Activated naive CD4-positive, alpha-beta T cell treated with anti-CD3 and anti-CD28 coated beads for 36 hours (primary cell): ENCODE measurements at places on chromosomes 7 and 10.

GRCh38 chr7:103993551-103993950, 4.1 kb upstream of the RELN start:
- H3K4me3 ChIP-seq: no peak overlapping the region
- peaks cover 9% of the 10 kb centered on the region for H3K4me1 ChIP-seq
- DNase-seq: no peak
- H3K36me3 ChIP-seq: no peaks in the 10 kb centered on the region
- peaks cover 17% of the 10 kb centered on the region for H3K27me3 ChIP-seq
- no peak overlapping the region for H3K27ac ChIP-seq

DNA sequence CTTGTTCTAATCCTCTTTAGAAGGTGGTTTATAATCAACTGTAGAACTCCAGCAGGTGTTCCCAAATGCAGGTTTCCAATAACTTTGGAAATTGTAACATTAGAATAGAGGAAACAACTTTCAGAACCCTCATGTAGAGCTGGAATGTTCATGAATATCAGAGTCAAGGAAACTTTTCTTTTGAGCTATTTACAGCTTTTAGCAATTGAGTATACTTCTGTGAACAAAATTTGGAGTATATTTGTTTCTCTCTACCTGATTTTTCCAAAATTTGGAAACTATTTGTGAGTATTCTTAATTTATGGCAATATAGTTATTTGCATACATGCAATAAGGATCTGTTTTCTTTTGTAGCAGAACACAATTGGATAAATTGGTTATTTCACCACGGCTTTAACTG, 2.8 kb upstream of the CFAP43 start:
- H3K4me3 ChIP-seq: no peak overlapping the region
- peaks cover 13% of the 10 kb centered on the region for H3K27me3 ChIP-seq
- DNase-seq: no peak

DNA sequence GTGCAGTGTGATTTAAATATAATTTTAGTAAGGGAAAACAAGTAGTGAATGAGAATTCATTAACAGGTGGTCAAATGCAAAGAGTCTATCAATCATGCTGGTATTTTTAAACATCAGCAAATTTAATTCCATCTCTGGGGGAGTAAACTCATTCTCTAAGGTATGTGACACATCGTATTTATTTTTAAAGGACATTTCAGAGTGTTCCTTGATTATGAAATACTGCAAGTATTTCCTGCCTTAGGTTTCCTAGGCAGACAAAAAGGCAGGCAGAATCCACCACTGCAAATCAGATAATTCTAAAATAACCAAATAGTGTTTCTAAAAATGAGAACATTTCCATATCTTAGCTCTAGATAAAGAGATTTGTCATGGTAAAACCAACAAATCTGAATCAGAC, 193.8 kb downstream of the LRRTM3 start:
- no peak overlapping the region for H3K27ac ChIP-seq
- no peaks in the 10 kb centered on the region for H3K4me1 ChIP-seq
- H3K36me3 ChIP-seq: no peaks in the 10 kb centered on the region
- DNase-seq: no peak

DNA sequence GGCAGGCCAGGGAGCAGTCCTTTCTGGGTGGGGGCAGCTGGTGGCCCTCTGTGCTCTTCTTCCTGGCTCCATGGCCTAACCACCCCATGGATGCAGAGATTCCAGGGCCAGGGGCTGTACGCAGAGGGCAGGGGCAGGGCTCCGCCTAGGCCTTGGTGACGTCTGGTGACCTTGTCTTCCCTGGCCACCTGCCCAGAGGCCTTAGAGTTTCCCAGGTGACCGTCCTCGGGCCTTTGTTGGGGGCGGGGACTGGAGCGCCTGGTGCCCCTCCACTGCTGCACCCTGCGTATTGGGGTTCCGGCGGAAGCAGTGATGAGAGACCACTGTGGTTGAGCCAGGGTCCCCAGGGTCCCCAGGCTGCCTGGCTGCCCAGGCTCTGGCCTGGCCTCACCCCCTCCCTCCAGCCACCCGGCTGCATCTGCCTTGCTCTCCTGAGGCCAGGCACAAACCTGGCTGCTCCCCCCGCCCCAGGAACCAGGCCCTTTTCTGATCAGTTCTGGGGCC, 10.3 kb downstream of the PWWP2B start:
- H3K27me3 ChIP-seq: no peaks in the 10 kb centered on the region
- H3K36me3 ChIP-seq: peaks cover 5% of the 10 kb centered on the region
- peaks cover 15% of the 10 kb centered on the region for H3K4me1 ChIP-seq
- no peak for DNase-seq

GRCh38 chr10:49055221-49055849, 60.0 kb downstream of the VSTM4 start:
- H3K4me3 ChIP-seq: no peak overlapping the region
- no peak for DNase-seq
- H3K4me1 ChIP-seq: no peaks in the 10 kb centered on the region

DNA sequence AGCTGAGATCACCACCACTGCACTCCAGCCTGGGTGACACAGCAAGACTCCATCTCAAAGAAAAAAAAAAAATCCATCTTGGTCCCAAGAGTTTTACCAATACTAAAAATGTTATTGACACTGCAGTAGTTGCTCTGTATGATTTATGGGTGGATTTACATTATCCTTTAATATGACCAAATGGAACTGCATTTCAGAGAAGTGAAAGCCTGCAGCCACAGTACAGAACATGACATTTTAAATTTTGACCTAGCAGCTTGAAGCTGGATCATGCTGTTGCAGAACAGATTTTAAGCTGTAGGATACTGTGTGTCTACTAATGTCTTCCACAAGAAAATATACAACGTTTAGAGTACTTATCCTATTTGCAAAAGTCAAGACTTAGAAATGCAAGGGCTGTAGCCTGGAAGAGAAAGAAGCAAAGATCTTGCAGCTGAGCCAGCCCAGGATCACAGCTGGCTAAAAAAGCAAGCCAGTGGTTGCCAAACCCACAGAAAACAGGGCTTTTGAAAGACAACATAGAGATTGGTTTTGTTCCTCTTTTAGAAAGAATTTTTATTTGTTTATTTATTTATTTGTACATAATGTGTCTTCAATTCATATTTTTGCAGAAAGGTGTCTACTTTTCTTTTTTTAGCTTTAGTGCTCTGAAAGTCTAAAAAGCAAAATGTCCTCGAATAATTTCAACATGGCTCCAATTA, 55.2 kb upstream of the WNT16 start:
- H3K4me1 ChIP-seq: peaks cover 8% of the 10 kb centered on the region
- no peak overlapping the region for H3K27ac ChIP-seq
- DNase-seq: no peak
- no peak overlapping the region for H3K4me3 ChIP-seq
- no peaks in the 10 kb centered on the region for H3K36me3 ChIP-seq

- H3K36me3 ChIP-seq: no peaks in the 10 kb centered on the region
- no peak for DNase-seq
- H3K27ac ChIP-seq: no peak overlapping the region
- peaks cover 10% of the 10 kb centered on the region for H3K4me1 ChIP-seq
These were observed 80.5 kb downstream of the TBXAS1 start for GRCh38 chr7:139909379-139910050.

GRCh38 chr10:72340510-72341261, 14.0 kb downstream of the DNAJB12 start:
- peak overlapping the region; percentile 18 for H3K27ac ChIP-seq
- DNase-seq: peak; percentile 84
- H3K4me1 ChIP-seq: peaks cover 24% of the 10 kb centered on the region
- peaks cover 20% of the 10 kb centered on the region for H3K36me3 ChIP-seq
- no peak overlapping the region for H3K4me3 ChIP-seq
- no peaks in the 10 kb centered on the region for H3K27me3 ChIP-seq

DNA sequence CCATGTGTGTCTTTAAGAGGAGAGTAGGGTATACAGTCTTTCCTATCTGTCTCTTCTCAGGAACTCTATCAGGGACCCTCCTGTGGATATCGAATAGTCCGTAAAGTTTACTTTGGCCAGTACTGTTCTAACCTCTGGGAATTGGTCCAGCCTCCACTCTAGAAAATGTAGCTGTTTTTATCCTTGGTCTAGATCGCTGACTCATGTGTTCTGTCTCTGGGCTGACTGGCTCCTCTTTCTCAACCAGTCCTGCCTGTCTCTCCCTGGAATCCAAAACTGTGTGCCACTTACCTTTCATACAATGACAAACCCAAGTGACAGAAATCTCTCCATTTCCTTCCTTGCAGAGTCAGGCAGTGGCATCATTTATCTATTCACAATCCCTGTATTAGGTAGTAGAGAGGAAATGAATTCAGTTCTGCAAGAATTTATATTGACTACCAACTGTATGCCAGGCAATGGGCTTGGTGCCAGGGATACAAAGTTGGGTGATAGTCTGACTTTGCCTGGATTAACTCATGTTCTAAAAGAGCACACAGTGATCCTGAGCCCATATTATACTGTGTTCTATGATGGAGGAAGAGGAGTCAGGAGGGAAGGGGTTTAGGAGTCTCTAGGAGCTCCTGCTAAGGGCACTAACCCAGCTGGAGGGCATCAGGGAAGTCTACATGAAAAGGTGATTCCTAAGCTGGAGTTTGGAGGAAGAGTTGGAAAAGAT, 232.7 kb downstream of the LRMDA start:
- no peak for DNase-seq
- no peak overlapping the region for H3K27ac ChIP-seq
- H3K4me1 ChIP-seq: no peaks in the 10 kb centered on the region
- peaks cover 9% of the 10 kb centered on the region for H3K27me3 ChIP-seq
- no peaks in the 10 kb centered on the region for H3K36me3 ChIP-seq

GRCh38 chr10:71797533-71798307, 24.4 kb upstream of the VSIR start:
- H3K4me1 ChIP-seq: peaks cover 9% of the 10 kb centered on the region
- H3K36me3 ChIP-seq: no peaks in the 10 kb centered on the region
- no peak for DNase-seq
- no peak overlapping the region for H3K27ac ChIP-seq
- no peak overlapping the region for H3K4me3 ChIP-seq

DNA sequence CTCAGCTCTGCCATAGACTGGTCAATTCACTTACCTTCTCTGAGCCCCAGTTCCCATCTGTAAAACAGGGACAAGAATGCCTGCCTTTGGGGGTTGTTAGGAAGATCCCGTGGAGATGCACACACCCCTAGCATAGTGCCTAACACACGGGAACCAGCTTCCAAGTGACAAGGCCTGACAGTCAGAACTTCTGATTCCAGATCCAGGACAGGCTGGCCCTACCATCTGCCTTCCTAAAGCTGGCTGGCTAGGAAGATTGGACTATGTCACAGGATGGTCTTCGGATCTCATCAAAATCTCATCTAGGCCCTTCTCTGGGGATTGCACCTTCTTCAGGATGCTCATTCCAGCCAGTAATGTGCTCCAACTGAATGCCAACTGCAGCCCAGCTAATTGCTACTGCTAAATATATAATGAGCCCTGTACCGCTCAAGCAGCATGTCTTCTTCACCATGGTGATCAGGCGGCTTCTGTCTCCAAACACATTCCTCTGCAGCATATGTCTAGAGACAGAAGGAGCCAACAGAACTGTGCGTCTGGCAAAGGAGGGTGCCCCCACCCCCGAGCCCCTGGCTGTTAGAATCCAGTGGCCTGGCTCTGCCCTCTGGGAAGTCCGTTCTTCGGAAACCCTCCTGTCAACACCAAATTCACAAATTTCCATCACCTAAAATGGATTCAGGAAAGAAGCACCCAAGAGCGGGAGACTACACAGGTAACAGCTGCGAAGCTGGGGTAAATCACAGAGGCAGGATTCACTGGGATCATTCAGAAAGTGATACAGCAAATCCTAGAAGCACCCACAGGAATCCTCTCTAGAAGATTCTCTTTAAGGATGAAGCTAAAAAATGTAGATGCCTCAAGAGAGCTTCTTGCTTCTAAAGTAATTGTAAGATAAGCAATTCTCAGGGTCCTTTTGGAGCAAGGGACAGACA, 142.1 kb upstream of the EEPD1 start:
- no peaks in the 10 kb centered on the region for H3K36me3 ChIP-seq
- DNase-seq: no peak
- no peaks in the 10 kb centered on the region for H3K4me1 ChIP-seq

DNA sequence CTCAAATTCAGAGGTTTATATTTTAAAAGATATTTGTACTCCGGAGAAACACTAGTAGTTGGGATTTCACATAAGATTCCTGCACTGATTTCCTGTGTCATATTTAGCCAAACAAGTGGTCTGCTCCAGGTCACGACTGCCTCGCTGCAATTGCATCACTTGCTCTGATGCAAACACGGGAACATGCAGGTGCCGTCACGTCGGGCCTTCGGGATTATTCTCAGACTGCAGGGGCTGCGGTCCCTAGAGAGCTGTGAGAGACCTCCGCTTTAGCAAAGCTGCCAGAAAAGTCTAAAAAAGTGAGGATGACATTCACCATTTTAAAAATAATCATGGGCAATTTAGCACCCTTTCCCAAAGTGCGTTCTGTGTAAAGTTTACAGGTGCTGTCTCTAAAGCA, 93.5 kb upstream of the DDC start:
- H3K4me1 ChIP-seq: peaks cover 41% of the 10 kb centered on the region
- no peak overlapping the region for H3K27ac ChIP-seq
- H3K27me3 ChIP-seq: no peaks in the 10 kb centered on the region
- peaks cover 1% of the 10 kb centered on the region for H3K36me3 ChIP-seq

- no peaks in the 10 kb centered on the region for H3K27me3 ChIP-seq
- peaks cover 3% of the 10 kb centered on the region for H3K36me3 ChIP-seq
- peak; percentile 77 for DNase-seq
- no peak overlapping the region for H3K4me3 ChIP-seq
- peaks cover 53% of the 10 kb centered on the region for H3K4me1 ChIP-seq
These were observed 77.3 kb upstream of the SAMD8 start for GRCh38 chr10:75034131-75034512.

DNA sequence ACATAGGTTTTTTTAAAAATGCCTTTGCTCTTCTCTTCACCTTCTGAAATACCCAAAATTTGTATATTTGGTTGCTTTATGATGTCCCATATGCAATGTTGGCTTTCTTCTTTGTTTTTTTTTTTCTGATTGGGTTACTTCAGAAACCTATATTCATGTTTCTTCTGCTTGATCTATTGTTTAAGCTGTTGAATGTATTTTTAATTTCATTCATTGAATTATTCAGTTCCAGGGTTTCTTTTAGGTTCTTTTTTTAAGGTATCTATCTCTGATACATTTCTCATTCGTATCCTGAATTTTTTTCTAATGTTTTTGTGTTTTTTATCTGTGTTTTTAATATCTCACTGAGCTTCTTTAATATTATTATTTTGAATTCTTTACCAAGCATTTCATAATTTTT, 221.0 kb upstream of the MTPN start:
- DNase-seq: no peak
- no peaks in the 10 kb centered on the region for H3K27me3 ChIP-seq
- H3K4me3 ChIP-seq: no peak overlapping the region
- no peak overlapping the region for H3K27ac ChIP-seq
- H3K36me3 ChIP-seq: no peaks in the 10 kb centered on the region
- H3K4me1 ChIP-seq: no peaks in the 10 kb centered on the region

GRCh38 chr10:119189811-119190282, 11.2 kb upstream of the PRDX3 start:
- H3K36me3 ChIP-seq: no peaks in the 10 kb centered on the region
- H3K4me1 ChIP-seq: peaks cover 16% of the 10 kb centered on the region
- H3K27me3 ChIP-seq: no peaks in the 10 kb centered on the region
- H3K4me3 ChIP-seq: no peak overlapping the region
- H3K27ac ChIP-seq: no peak overlapping the region
- DNase-seq: peak; percentile 26
